ENCODE measurements at places on chromosomes 5 and 9. TPM values are rescaled to one million over a fixed set of nuclear protein-coding genes. Genes with fewer than 3 reads are reported as not detected.

DNA sequence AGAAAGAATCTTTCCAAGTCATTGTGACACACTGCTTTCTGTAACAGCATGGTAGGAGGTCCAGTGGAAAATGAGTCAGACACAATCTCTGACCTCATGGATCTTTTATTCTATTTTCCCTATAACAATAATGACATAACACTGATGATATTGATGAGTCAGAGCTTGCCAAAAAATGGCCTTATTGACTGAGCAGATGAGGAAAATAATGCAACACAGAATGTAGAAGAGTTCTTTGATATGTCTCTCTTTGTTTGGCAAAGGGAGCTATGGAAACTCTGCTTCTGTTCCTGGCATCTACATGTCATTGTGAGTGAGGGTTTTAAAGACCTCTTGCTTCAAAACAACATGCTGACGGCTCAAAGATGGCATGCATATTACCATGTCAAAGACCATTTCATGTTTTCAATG is 443.1 kb upstream of the ZNF608 start:
- no peak for DNase-seq

GRCh38 chr9:105883847-105884246 is 189.5 kb downstream of the TMEM38B start:
- no peak for DNase-seq

DNA sequence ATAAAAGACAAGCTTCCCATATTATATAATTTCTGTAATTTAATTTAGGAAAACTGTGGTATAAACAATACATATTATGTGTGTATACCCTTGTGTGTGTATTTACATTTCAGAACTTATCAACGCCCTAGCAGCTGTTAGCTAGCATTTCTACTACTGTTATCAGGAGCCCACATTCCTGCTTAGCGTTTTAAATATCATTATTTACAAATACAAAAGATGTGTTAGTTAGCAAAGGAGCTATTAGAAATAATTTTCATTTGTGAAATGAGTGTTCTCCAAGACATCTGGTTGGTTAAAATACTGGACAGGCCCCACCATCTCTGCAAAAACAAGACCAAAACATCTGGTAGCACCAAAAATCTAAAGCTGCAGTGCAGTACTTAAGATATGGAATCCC is 48.0 kb downstream of the EPB41L4A start:
- DNase-seq: no peak

The FOXD4 gene
- not detected for total RNA-seq

- DNase-seq: no peak
Observed at GRCh38 chr5:124352312-124352711, 394.1 kb downstream of the ZNF608 start.

DNA sequence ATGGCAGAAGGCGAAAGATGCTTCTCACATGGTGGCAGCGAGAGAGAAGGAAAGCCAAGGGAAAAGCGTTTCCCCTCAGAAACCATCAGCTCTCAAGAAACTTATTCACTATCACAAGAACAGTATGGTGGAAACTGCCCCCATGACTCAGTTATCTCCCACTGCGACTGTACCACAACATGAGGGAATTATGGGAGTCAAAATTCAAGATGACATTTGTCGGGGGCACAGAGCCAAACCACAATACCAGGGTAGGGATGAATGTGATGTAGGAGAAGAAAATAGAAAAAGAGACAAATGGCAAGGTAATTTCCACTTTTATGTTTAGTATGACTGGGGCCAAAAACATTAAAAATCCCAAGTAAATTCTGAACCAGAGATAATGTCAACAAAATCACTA is 216.8 kb downstream of the TRIM36 start:
- DNase-seq: no peak

- DNase-seq: no peak
Observed at GRCh38 chr9:77981332-77981731, 50.3 kb downstream of the GNAQ start.

- DNase-seq: no peak
Observed at GRCh38 chr9:105330755-105331154, 86.3 kb downstream of the SLC44A1 start.

The CD74 gene
- 24.3 TPM for total RNA-seq

DNA sequence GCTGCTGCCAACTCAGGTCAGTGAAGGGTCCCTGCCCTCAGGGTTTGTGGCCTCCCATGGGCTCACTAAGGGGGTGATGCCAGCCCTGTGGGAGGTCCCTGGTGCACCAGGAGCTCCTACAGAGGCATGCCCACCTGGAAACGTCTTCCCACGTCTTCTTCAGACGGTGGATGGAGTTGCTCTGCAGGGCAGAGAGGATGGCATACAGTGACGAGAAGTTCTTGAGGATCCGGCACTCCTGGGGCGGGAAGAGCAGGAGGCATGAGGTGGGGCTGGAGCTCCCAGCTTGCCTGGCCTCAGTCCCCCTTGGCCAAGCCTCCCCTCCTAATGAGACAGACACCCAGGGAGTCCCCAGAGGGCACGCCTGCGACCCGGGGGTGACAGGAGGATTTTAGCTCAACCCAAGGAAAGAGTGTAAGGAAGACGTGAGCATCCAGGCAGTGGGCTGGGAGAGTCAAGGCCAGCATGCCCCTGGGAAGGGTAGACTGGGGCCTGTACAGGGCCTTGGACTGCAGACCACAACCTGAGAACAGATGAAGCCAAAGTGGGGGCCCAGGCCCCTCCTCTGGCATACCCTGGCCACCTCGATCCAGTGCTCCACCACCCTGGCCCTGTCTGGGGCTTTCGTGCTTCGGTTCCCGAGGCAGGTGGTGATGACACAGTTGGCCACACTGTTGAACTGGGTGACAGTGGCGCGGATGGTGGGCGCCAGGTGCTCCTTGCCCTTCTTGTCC is 14.4 kb downstream of the RALGDS start:
- no peak for DNase-seq

GRCh38 chr5:67146981-67147380 is 49.6 kb downstream of the CD180 start:
- no peak for DNase-seq

GRCh38 chr9:84439250-84439649 is 98.7 kb upstream of the SLC28A3 start:
- DNase-seq: no peak

- DNase-seq: no peak
Observed at GRCh38 chr5:73974871-73975360, 348.9 kb downstream of the ARHGEF28 start.

DNA sequence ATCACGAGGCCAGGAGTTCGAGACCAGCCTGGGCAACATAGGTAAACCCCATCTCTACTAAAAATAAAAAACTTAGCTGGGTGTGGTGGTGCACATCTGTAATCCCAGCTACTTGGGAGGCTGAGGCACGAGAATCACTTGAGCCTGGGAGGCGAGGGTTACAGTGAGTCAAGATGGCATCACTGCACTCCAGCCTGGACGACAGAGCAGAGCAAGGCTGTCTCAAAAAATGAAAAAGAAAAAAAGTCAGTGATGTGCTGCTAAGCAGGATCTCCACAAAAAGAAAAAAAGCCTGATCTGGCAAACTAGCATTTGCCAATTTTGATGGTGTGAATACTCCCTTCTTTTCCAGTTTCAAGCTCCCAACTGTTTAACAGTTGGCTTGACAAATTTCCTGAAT is 21.9 kb downstream of the F2R start:
- DNase-seq: no peak

GRCh38 chr9:23811633-23812032 is 14.4 kb downstream of the ELAVL2 start:
- DNase-seq: no peak

The CCIN gene
- total RNA-seq: 0.19 TPM

DNA sequence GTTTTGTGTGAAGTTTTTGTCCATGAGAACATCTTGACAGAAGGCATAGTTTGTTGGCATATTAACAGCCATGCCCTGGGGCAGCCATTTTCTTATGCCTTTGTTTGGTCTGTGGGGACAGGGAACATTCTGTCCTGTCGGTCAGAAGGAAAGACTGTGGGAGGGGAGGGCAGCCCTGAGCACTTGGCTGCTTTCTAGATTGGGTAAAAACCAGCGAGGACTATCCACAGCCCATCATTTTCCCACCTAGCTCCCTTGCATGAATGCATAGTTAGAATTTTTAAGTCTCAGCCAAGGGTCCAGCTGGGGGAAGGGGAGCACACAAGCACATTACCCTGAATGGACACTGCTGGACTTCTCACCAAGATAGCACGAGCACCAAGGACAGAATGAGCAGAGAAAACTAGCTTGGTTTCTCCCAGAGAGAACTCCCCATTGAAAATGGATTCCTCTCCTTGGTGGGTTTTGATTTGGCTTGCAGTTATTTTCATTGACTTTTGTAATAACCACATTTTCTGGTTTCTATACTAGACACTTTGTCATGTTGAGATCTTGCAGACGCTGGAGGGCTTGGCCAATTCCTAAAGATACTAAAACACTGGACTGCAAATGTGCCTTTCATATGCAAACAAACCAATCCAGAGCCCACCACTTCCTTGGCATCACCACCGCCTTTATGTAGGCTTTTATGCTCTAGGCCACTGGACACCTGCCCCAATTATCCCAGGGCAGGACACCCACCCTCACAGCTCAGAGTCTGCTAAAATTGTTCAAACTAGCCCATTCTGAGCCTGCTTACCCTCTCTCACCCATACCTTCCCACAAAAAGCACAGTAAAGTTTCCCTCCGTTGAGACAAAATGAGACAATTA is 129.9 kb downstream of the BOD1 start:
- DNase-seq: no peak

The SERF1A gene
- total RNA-seq: 1.2 TPM

DNA sequence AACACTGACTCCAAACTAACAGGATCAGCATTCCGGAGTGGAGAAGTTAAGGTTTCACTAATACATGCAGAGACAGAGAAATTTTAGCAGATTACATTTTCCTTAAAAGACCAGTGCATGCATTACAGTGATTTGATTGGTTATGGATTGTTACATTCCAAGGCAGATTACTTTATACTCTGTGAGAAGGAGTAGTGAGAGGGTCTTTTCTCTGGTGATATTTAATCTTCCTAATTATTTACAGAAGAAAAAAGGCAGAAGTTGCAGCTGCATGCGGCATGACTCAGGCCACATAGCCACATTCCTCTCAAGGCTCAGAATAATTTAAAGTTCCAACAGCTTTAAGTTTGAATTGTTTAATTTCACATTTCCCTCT is 53.0 kb upstream of the PDZD2 start:
- no peak for DNase-seq

DNA sequence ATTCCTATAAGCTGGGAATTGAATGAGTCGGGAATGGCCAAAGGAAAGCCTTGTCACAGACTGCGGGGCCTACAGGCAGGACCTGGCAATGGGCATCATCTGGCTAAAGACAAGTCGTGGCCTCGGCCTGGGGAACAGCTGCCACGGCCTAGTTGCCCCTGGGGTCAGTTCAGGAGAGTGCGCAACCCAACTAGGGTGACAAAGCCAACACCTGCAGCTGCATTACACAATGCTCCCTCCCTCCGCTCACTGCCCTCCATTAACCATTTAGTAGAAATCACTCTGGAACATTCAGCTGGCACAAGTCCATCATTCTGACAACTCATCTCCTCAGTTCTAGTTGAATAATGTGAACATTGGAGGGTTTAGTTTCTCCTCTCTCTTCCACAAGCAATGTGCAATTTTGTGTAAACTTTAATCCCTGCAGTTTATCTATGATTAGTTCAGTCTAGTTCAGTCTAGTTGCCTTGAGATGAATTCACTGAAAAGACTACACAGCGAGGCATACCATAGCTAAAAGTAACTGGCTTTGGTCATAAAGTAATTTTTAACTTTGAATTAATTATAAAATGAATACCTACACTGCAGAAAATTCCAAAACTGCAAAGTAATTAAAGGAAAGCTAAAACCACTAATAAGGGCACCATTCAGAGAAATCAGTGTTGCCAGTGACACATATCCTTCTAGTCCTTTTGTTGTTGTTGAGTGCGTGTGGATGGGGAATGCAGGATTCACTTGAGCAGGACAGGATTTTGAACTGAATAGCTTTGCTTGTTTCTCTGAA is 5.1 kb downstream of the GLDC start:
- DNase-seq: no peak

- no peak for DNase-seq
Observed at GRCh38 chr5:106019261-106019660, 1651.5 kb downstream of the EFNA5 start.

DNA sequence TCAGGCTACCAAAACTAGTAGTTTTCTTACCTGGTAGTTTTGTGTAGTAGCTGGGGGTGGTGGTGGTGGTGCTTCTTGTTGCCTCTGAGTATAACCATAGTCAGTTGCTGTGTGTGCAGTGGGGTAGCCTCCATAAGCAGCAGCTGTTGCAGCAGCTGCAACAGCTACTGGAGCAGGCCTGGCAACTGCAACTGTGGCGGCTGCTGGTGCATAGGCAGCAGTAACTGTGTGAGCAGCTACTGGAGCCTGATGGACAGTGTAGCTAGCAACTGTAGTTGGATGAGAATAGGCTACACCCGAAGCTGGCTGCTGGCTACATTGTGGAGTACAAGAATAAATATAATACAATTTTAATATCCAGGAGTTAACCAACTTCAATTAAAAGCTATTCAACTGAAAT is 24.7 kb downstream of the ZFR start:
- DNase-seq: no peak

DNA sequence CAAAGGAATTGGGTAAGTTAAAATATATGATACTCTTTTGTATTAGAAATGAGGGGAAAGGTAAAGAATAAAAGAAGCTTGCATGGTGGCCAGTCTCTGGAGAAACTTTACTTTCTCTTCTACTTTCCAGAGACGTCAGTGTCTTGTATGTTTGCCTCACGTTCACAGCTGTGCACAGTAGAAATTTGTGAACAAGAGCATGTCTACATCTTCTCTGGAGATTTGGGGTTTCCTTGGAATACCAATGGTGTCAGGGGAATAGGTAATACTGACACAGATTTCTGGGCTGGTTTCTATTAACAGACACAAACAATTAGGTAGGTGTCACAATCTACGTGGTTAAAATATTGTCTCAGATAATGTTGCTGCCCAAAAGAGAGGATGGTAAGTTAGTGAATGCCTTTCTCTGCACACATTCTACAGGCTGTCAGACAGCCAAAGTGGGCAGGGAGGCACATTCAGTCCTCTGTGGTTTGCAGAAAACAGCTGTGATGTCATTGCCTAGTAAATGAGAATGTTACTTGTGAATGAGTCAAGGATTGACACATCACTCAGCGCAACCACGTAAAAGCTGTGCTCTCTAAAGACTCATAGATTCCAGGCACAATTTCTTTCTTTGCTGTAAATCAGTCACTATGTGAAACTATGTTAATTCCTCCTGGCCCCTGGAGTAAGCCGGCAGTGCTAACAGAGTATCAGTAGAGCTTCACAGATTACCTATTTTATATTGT is 397.1 kb downstream of the MAN2A1 start:
- DNase-seq: no peak

The HAVCR2 gene
- total RNA-seq: not detected

The SOX30 gene
- not detected for total RNA-seq

The ENHO gene
- not detected for total RNA-seq

The SLC6A19 gene
- not detected for total RNA-seq

- DNase-seq: no peak
Observed at GRCh38 chr5:16459451-16459850, 6.1 kb downstream of the ZNF622 start.

The MAMDC2 gene
- total RNA-seq: 16.0 TPM

The IFNW1 gene
- not detected for total RNA-seq

The CMYA5 gene
- 0.06 TPM for total RNA-seq

The C5orf58 gene
- not detected for total RNA-seq
